C1 segment of cervical spinal cord (tissue), 14 donors: ENCODE measurements at places on chromosomes 5 and 9.

- no peak for DNase-seq
These were observed 6.3 kb downstream of the TTC16 start for GRCh38 chr9:127722055-127722745.

DNA sequence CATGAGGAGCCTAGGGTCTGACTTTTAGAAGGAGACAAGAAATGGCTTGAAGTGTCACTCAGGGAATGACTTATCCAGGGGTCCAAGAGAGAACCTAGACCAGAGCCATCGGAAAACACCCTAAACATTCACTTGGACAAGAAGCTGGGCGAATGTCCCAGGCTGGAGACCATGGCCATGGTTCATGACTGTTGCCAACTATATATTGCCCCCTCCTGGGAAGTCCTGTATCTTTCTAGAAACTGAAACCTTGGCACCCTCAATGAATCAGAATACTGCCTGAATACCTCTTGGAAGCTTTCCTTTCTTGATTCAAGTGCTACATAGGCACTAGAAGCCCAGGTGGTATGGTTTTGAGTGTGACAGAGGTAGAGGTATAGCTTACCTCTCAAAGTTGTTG is 29.9 kb downstream of the TRMO start:
- DNase-seq = no peak

DNA sequence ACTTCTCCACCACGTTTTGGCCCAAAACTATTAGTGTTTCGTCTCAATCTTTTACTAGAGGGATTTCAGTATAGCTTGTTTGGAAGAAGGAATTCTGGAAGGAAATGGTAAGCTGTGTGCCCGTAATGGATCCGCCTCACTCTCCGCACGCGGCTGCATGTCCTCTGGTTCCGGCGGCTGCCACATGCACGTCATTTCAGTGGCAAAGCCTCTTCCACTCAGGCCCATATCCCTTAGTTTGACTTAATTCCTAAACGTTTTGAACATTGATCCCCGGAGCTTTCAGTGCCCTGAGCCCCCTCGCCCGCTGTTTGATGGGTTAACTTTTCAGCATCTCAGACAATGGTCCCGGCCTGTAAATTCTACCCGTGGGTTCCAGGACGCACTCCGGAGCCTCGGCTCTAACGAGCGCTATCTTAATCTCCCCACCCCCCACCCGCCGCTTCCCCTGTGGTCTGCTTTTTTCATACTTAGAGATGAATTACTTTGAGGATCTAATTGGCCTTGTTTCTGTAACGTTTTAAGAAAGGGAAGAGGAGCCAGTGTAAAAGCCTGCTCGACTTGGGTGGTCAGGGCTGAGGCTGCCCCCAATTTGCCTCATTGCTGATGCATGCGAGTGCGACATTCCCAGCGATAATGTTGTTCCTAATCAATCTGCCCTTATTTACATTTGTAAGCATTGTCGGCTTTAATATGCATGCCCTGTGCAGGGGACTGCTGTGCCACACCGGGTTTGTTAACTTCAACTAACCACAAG is 4.6 kb downstream of the PTCH1 start:
- no peak for DNase-seq

- no peak for DNase-seq
These were observed 40.9 kb downstream of the TNPO1 start for GRCh38 chr5:72857396-72857795.

GRCh38 chr9:137671721-137672120 is 52.9 kb downstream of the EHMT1 start:
- no peak for DNase-seq

DNA sequence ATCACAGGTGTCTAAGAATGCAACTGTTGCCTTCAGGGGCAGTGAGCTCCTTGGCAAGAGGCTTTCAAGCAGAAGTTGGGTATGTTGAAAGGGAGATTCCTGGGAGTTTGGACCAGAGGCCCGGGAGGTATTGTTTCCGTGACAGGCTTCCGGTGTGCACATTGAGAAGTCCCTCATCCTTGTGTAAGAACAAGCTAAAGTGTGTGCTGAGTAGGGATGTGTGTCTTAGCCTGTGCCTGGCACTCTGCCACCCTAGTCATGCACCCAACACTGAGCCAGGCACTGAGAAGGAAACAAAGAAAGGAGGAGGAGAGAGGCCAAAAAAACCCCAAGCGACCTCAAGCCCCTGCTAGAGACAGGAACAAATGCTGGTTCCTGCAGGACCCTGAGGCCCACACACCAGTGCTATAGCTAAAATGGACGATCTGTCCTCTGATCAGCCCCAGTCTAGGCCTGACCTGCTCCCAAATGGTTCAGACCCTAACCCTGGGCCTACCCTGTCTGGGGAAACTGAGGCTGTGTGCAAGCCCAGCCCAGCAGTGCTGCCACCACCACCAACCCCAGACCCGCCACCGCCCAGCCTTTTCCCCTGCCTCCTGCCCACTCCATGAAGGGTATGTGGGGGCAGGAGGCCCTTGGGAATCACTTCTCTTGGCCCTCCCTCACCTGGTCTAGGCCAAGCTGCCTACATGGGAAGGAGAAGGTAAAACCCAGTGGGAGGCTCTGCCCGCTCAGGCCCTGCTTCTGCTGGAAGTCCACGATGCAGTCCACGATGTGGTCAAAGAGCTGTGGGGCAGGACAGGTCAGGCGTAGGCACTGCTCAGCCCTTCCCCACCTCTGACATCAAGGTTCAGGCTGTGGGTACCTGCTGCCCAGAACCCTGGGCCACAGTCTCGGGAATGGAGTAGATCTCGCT is 12.6 kb downstream of the HK3 start:
- DNase-seq = no peak

- DNase-seq = no peak
These were observed 211.6 kb downstream of the MAST4 start for GRCh38 chr5:66807743-66808142.

- no peak for DNase-seq
These were observed 11.7 kb downstream of the EXD3 start for GRCh38 chr9:137411260-137411644.

GRCh38 chr5:124725622-124726258 is 20.7 kb downstream of the ZNF608 start:
- DNase-seq = no peak

DNA sequence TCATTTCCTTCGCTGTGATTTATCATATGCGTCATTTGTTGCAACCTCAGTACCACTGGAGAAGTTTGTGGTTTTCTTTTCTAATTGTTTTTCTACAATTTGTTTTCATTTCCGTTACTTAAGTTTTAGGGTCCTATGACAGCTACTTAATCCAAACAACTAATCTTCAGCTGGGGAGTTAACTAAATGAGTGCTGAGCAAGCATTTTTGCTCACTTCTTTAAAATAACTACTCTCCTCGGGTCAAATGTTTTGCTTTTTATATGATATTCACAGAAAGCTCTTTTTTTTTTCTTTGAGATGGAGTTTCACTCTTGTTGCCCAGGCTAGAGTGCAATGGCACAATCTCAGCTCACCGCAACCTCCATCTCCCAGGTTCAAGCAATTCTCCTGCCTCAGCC is 14.6 kb upstream of the ICE1 start:
- no peak for DNase-seq

DNA sequence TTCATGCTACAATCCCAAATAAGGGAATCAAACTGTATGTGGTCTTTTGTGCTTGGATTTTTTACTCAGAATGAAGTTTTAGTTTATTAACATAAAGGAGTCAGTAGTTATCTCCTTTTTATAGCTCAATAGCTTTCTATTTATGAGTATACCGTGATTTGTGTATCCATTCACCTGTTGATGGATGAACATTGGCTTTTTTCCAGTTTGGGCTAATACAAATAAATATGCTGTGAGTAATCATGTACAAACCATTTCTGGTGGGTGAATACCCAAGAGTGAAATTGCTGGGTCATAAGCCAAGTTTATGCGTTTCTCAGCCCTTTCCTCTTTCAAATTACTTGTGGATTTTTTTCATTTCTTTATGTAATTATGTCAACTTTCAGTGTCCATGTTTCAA is 395.3 kb downstream of the OSTF1 start:
- DNase-seq = no peak

- peak; percentile 37 for DNase-seq
These were observed 238.8 kb downstream of the ARHGAP26 start for GRCh38 chr5:143008809-143009521.

DNA sequence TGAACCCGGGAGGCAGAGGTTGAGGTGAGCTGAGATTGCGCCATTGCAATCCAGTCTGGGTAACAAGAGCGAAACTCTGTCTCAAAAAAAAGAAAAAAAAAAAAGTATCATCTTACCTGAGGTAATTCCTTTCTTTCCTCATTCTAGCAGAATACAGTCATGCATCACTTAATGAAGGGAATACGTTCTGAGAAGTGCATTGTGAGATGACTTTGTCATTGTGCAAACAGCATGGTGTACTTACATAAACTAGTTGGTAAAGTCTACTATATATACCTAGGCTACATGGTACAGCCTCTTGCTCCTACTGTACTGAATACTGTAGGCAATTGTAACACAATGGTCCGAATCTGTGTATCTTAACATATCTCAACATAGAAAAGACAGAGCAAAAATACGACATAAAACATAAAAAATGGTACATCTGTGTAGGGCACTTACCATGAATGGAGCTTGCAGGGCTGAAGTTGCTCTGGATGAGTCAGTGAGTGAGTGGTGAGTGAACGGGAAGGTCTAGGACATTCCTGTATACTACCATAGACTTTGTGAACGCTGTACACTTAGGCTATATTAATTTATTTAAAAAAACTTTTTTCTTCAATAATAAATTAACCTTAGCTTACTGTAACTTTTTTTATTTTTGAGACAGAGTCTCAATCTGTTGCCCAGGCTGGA is 100.4 kb downstream of the GLDC start:
- no peak for DNase-seq

GRCh38 chr5:146365618-146366017 is 27.0 kb downstream of the POU4F3 start:
- DNase-seq = no peak

- DNase-seq = no peak
These were observed 41.0 kb upstream of the DMRT3 start for GRCh38 chr9:935348-935965.

GRCh38 chr5:501105-501830 is 23.0 kb downstream of the SLC9A3 start:
- DNase-seq = no peak

GRCh38 chr5:77180167-77181081 is 30.1 kb upstream of the PDE8B start:
- no peak for DNase-seq

GRCh38 chr5:20678814-20679298 is 690.9 kb upstream of the CDH18 start:
- no peak for DNase-seq

DNA sequence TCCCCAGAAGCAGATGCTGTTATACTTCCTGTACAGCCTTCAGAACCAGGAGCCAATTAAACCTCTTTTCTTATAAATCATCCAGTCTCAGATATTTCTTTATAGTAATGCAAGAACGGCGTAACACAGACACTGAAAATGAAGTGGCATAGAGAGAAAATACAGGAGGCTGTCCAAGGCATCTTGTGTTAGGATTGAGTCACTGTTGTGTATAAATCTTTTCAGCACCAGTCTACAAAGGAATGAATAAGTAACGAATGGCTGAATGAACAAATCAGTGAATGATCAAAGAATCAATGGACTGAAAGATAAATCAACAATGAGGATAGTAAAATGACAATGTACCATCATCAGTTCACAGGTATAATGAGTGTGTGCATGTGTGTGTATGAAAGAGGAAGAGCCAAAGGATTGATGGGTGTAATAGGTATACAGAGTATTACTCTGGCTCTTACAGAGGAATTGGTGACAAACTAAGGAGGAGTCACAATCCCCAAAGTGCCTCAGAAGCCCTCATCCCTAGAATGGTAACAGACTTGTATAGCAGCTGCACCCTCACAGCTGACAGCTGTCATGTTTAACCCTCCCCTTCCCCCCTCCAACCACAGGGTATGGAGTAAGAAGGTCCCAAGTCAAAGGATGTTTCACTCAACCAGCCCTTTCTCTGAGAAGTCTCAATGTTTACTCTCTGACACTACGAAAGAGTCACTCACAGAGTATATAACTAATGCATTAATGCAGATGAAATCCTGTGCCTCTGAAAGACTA is 29.8 kb upstream of the MIER3 start:
- DNase-seq = no peak
